ENCODE measurements at places on chromosomes 5 and 9.

- DNase-seq = no peak
Measured at GRCh38 chr5:119187776-119188529, 117.1 kb downstream of the DMXL1 start.

DNA sequence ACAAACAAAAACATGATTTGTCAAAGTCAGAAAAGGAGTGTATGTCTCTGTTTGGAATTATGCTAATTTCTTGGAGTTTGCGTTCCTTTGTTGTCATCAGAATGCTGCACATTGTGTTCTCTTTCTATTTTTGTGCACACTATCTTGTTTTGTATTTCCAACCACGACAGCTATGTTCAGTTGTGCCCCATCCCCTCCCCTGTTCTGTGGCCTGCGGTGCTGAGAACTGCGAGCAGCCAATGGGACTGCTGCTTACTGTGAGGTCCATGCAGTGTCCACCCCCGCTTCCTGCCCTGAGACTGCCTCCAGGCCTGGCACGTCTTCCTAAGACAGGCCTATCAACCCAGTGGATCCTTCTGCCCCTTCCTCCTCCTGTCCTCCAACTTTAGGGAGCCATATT lies 76.8 kb downstream of the PALM2AKAP2 start:
- DNase-seq = peak; percentile 64

DNA sequence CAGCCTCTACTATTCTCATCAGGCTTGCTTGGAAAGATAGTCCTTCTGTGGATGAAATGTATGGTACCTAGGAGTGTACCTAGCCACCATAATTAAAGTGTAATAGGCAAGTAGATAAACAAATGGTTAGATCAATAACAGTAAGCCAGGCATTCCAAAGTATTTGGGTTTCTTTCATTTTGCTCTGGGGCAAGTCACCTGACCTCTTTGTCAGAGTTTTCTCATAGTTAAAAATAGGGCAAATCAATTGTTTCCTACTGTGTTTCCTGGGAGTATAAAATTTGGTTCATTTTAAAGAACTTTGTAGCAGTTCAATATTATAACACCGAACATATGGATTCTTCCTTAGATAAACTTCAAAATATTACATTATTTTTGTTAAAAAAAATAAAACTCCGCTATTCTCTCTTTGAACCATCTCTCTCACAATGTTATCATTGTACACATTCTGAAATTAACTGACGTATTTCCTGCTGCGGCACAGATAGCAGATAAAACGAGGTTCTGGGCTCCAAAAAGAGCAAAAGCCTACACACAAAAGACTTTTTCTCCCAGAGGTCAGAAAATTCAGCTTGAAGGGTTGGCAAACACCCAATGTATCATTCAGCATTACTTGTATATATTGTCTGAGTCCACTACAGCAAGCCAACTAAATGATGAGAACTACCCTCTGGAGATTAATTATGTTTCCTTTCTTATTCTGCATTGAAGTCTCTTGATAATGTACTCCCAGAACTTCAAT lies 267.9 kb downstream of the COX7C start:
- DNase-seq = no peak

GRCh38 chr5:150217873-150218692 lies 28.2 kb downstream of the SLC6A7 start:
- DNase-seq = peak; percentile 90

GRCh38 chr5:154276973-154277331 lies 86.4 kb downstream of the GALNT10 start:
- peak; percentile 78 for DNase-seq

- no peak for DNase-seq
Measured at GRCh38 chr9:111969061-111969460, 72.4 kb downstream of the UGCG start.

DNA sequence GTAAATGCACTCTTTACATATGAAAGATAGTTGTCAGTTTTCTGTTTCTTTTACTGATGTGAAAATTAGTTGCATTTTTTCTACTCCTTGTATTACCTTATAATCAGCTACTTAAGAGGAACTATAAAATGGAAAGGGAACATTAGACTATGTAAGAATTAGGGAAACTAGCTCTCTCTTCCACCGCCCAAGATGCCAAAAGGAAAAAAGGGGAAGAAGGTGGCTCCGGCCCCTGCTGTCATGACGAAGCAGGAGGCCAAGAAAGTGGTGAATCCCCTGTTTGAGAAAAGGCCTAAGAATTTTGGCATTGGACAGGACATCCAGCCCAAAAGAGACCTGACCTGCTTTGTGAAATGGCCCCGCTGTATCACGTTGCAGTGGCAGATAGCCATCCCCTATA lies 15.2 kb upstream of the HOMER1 start:
- DNase-seq = no peak
